ENCODE measurements at places on chromosomes 16 and 17.
A peak's percentile ranks its signal among the peaks of the same experiment; 100 is the strongest.

GRCh38 chr17:31390426-31390747 lies 1.1 kb upstream of the RAB11FIP4 start:
- no peak for DNase-seq

DNA sequence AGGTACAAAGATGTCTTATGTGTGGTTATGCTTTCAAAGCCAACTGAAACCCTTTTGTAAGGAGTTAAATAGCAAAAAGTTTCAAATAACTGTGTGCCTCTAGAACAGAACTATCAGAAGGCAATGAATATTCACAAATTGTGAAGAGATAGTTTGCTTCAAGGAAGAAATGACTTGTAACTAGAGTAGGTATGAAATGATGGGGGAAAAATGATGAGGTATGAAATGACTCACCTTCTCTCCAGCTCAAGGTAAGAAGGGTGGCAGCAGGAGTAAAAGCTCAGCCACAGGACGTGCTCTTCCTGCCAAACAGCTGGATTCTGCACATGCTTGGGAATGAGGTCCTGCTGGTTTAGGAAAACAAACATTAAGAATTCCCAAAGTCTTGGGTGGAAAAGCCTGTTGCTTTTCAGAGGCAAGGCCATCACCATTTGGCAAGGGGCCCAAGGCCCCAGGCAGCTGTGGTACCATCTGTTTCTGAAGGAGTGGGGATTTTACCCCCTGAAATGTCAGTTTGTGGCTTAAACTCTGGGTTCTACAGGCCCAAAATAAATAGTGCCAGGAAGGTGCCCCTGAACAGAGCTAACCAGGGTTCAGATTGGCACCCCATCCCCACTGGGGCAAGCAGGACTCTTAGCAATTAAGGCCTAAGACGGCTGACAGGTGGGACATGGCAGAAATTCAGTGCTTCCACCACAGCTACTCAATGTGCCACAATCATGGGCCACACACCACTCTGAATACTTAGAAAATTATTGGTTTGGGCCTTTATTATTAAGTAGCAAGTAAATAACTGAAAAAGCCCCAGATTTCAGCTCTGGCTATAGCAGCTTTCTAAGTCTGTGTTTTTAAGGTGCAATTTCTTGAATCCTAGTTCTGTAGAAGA lies 13.3 kb downstream of the HERPUD1 start:
- peak; percentile 86 for DNase-seq

- peak; percentile 65 for DNase-seq
These were observed 45.2 kb upstream of the BCAR1 start for GRCh38 chr16:75296606-75297005.

DNA sequence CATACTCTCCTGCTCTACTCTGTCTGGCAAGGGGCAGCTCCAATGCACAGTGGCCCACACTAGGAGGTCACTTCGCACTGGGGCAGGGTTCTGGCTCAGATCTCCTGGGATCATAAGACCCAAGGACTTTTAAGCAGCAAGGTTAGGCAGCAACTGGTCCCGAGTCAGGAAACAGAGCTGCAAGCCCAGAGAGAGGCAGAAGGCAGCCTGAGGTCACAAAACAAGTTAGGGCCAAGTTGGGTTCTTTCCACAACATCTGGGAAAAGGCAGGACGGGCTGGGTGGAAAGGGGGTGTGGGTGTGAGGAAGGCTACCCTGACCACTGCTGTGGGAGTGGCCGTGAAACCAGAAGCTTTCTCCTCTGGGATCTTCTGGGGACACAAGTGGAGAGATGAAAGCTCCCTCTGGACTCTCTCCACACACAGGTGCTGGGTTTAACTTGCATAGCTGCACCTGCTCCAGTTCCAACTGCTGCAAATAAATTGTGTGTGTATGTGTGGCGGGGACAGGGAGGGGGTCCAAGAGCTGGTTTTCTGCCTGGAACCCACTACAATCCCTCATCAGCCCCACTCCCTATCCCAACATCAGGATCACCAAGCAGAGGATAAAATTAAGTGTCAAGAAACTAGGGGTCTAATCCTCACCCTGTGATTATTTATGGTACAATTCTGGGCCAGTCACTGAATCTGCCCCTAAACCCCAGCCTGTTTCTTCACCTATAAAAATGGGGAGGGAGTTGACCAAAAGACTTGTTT lies 8.0 kb upstream of the TSPOAP1 start:
- no peak for DNase-seq

GRCh38 chr16:56669840-56670619 lies 416 bp downstream of the MT1H start:
- no peak for DNase-seq
